ENCODE measurements at places on chromosomes 5 and 9.

GRCh38 chr9:124209279-124209678 is 48.5 kb upstream of the NEK6 start:
- DNase-seq: peak; percentile 36

GRCh38 chr9:2727966-2728613 is 10.8 kb downstream of the KCNV2 start:
- peak; percentile 19 for DNase-seq

DNA sequence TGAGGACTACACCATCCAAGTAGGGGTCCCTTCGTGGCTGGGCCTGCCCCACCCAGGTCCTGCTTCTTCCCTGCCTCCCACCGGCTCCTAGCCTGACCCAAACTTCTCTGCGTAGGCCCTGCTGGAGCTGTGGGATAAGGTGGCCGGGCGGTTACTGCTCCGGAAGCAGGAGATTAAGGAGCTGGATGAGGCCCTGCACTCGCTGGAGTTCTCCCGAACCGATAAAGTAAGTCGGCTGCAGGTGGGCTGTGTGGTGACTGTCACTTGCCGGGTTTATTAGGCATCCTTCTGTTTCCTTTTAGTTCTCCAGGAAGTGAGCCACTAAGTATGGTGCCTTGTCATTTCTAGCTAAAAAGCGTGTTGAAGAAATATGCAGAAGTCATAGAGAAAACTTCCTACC is 7.0 kb downstream of the CCDC180 start:
- no peak for DNase-seq

GRCh38 chr9:2662496-2662895 is 40.9 kb downstream of the VLDLR start:
- DNase-seq: no peak

DNA sequence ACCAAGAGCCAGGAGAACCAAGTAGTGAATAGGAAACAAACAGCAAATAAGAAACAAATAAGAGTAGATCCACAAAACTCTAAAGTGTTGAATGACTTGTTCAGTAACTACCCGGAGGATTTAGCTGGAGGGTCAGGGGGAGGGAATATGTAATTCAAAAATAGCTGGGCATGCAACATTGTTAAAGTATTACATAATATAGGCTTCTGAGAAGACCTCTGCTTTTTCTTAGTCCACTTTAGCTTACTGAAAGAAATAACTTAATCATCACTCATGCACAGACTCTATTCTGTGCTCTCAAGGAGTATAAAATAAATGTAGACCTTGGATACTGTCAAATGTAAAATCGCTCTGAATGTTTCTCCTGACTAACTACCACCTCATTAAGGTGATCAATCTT is 183.2 kb upstream of the POU5F2 start:
- no peak for DNase-seq

- no peak for DNase-seq
These were observed 38.2 kb upstream of the SPATA31E1 start for GRCh38 chr9:87844506-87844905.

DNA sequence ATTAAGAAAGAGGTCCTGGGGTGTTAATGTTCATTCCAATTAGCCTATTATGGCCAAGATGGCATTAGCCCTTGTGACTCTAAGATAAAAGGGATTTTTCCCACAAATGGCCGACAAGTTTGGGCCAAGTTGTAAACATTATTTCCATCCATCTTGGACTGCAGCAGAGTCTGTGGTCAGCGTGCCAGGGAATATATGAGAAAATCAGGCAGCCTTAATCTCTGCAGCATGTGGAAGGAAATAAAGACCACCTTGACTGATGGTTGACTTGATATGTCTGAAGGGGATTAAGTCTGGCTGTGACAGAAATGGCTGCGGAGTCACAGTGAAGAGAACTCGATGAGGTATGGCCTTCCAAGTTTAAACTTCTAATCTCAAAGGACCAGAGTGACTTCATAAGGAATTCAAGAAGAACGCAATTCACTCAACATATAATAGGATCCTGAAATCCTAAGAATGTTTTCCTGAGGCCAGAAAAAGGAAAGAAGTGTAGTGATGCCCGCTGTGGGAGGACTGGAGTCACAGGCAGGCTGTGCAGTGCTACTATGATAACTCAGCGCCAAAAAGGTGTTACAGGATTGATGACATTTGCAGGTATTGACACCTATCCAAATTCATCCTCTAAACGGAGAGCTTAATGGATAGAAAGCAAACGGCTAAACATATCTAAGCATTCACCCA is 287.1 kb downstream of the SEC61B start:
- no peak for DNase-seq

DNA sequence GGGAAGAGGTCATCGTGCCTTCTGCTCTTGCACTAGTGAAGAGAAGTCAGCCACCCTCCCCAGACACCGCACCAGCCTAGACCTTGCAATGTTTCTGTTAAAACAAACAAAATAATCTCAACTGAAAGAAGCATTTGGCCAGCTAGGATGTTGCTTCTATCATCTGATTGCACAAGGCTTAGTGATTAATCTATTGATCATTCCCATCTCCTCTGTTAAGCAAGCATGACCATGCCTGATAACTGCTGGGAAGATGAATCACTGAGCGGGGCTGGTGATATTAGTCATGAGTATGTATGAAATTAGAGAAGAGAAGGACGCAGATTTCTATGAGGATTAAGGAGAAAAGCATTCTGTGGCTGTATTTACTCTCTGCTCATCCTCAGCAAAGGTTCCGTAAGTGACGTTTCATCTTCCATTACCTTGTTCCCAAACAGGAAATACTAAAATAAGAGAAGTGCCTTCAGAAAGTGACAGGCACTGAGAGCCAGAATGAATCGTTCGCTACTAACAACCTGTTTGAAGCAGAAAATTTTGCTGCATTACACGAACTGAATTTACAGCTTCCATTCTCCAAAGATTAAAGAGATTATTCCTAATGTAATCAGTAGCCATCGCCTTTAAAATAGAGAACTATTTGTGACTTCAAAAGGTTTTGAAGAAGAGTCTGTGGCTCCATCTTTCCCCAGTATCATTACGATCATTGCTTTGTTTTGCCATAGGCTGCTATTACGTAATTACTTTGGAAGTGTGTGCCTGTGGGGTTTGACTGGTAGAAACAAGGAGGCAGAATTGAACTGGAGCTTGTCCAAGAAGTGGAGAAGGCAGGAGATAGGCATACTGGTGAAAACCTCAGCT is 219.1 kb downstream of the MED10 start:
- DNase-seq: no peak

DNA sequence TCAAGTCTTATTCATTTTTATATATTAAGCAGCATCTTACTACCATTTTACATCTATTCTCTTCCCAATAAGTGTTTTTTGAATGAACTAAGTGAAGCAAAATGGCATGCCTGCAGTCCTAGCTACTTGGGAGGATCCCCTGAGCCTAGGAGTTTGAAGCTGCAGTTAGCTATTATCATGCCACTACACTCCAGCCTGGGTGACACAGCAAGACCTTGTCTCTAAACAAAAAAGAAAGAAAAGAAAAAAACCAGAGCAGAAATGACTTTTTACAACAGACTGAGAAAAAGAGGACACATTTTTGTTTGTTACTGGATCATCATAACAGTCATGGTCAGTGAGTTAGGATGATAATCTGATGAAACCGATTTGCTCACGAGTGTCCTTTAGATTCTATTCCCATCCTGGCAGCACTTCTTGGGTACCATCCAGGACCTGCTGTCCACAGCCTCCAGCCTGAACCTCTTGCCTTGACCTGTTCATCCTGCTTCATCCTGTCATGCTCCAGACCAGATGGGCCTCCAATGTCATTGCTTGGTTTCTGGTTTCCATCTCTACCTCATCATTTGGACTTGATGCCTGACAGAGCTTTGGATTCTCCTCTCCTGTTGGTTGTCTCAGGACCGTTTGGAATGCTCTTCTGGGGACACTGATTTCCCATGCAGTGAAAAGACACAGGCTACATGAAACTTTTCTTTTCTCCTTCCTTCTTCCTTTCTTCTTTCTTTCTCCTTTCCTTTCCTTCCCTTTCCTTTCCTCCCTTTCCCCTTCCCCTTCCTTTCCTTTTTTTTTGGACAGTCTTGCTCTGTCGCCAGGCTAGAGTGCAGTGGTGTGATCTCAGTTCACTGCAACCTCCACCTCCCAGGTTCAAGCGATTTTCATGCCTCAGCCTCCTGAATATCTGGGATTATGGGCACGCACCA is 50.1 kb upstream of the GLRX start:
- DNase-seq: no peak

- DNase-seq: peak; percentile 12
These were observed 101.2 kb downstream of the RAPGEF6 start for GRCh38 chr5:131533836-131534235.

GRCh38 chr9:129432297-129433154 is 188.4 kb downstream of the C9orf50 start:
- DNase-seq: no peak

DNA sequence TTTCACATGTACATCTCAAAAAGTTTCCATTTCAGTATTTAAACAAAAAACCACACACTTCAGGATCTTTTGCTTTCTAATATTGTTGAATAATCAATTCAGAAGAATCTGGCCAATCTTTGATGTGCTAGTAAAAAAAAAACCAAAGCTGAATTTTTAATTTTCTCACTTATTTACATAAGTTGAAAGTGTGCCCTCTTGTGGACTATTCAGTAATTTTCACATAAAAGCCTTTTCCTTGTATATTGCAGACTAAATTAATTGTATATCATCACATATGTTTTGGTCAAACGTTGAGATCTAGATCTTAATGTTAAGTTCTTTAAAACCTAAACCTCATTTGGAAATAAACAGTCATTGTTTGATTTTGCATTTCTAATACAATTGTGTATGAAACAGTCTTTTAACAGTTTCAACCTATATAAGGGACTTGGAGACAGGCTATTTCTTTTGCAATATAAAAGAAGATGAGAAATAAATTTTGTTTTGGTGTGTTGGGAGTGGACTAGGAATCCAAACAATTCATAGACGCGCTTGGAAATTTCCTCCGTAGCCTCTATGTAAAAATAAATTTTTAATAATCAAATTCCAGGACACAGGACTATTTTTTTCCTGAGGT is 68.1 kb downstream of the NIPBL start:
- peak; percentile 18 for DNase-seq

GRCh38 chr9:87801013-87801412 is 75.1 kb downstream of the CTSL start:
- DNase-seq: no peak

GRCh38 chr5:36371366-36371765 is 69.7 kb upstream of the RANBP3L start:
- no peak for DNase-seq

GRCh38 chr9:126957687-126958053 is 43.1 kb downstream of the RALGPS1 start:
- DNase-seq: peak; percentile 20

DNA sequence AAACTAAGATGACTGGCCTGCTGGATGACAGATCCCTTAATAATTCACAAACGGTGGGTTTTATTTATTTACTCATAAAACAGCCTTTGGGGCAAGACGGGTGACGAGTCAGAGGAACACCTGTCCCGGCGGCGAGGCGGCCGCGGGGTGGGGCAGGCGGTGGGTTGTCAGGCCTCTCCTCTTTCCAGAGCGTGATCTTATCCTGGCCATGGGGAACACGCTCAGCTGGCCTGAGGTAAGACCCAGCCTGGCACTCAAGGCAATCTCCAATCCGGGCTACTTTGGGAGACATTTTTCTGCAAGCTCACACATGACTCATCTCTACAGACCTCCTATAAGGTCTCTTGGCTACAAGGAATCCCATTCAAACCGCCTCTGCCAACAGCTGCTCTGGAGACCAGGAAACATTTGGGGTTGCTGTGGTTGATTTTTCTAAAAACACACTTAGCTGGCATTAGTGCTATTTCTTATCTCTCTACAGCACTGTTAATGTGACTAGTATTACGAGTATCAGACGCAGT is 6.3 kb downstream of the RAPGEF1 start:
- DNase-seq: peak; percentile 59

- DNase-seq: peak; percentile 10
These were observed 1.4 kb downstream of the FLT4 start for GRCh38 chr5:180647941-180648500.

- DNase-seq: no peak
These were observed 128.3 kb downstream of the GPBP1 start for GRCh38 chr5:57302164-57302563.

DNA sequence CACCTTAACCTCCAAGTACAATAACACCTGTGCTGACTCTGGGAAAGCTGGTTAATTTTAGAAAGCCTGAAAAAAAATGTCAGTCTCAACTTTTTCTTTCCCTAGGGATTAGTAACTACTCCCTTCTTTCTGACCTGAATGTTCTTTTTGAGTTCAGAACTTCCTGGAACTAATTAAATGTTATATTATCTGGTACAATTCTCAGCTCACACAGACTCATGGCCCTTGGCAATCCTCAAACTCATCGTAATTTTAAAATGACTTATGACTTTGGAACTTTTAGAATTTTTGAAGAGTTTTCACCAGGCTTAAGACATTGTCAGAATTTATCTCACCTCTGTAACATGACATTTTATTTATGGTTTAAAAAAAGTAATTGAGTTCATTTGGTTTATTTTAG is 315.0 kb downstream of the FER start:
- DNase-seq: no peak

DNA sequence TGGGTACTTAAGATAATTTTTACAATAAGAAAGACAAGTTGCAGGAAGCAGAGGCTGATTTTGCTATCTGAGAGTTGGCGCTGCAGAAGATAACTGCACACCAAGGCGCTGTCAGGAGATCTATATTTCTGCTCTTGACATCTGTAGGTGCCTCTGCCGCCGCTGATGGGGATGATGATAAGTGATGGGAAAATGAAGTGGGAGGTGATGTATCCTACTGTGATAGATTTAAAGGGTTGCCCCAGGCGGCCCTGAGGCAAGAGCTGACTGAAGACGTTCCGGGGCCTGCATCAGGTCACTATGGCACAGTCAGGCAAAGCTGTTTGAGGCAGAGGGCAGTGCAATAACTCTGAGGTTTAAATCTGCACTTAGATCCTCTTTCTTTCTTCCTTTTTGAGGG is 78.1 kb downstream of the SNCAIP start:
- DNase-seq: no peak

- DNase-seq: no peak
These were observed 234.2 kb downstream of the ZNF608 start for GRCh38 chr5:124512236-124512635.

GRCh38 chr9:105535920-105536668 is 21.8 kb upstream of the FKTN start:
- no peak for DNase-seq

GRCh38 chr5:62488531-62488930 is 76.0 kb downstream of the IPO11 start:
- no peak for DNase-seq

DNA sequence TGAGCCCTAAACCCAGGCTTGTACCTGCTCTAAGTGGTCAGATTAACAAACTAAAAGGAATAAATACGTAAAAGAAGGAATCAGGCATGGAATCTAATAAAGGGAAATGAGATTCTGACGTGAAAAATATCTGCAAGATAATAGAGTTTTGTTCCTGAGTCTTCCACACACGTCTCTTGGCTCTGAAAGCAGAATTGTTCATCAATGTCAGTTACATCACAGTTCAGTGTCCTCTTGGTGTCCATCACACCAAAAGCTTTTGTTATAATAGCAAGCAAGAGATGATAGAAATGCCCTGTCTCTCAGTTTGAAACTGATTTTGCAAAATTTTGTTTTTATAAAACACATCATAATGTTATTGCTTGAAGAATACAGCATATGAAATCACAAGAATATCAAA is 34.7 kb upstream of the NMUR2 start:
- no peak for DNase-seq

- DNase-seq: no peak
These were observed 82.1 kb upstream of the LMX1B start for GRCh38 chr9:126531591-126531990.

Measured in K562 (cell line).